ENCODE measurements at places on chromosomes 2 and 18. TPM values are rescaled to one million over a fixed set of nuclear protein-coding genes. Genes with fewer than 3 reads are reported as not detected.

Gene PTPRN
- 0.13 TPM for total RNA-seq

Gene GDF7
- total RNA-seq: 0.13 TPM

Gene TWIST2
- 4.6 TPM for total RNA-seq

Gene UPP2
- not detected for total RNA-seq

Gene NR4A2
- 0.26 TPM for total RNA-seq

Gene UGT1A5
- total RNA-seq: 0.26 TPM

Gene MEIS1
- total RNA-seq: 27.7 TPM

Gene GPR45
- not detected for total RNA-seq

Gene CHRND
- not detected for total RNA-seq

Gene SIX2
- 4.2 TPM for total RNA-seq

Gene SERPINB13
- total RNA-seq: 48.0 TPM

Gene PAX8
- total RNA-seq: not detected

Gene SP5
- total RNA-seq: not detected

Gene IL1B
- 41.0 TPM for total RNA-seq

Gene GPR55
- total RNA-seq: not detected

Gene GRB14
- 1.8 TPM for total RNA-seq

Gene TRIM54
- not detected for total RNA-seq

Gene TMEFF2
- not detected for total RNA-seq

Gene HADHB
- 105 TPM for total RNA-seq

Gene MERTK
- total RNA-seq: 3.9 TPM

Gene MOGAT1
- not detected for total RNA-seq

Gene VAMP8
- 41.3 TPM for total RNA-seq

Gene GCG
- not detected for total RNA-seq

Gene GAL3ST2
- not detected for total RNA-seq

Gene ITGB6
- 21.1 TPM for total RNA-seq

Gene DPP10
- 0.26 TPM for total RNA-seq

Gene ZBTB7C
- under 0.01 TPM for total RNA-seq

Gene TFCP2L1
- total RNA-seq: 5.5 TPM

Gene ABCG8
- total RNA-seq: under 0.01 TPM

Gene TRIM43
- under 0.01 TPM for total RNA-seq

Gene CCDC178
- 0.90 TPM for total RNA-seq

Gene REG3A
- total RNA-seq: not detected

Gene FEV
- not detected for total RNA-seq

Gene RMDN2
- total RNA-seq: 1.2 TPM

Gene MGAT4A
- total RNA-seq: 6.0 TPM

Gene C2orf74
- total RNA-seq: 13.1 TPM
